ENCODE measurements at places on chromosomes 2 and 18.

DNA sequence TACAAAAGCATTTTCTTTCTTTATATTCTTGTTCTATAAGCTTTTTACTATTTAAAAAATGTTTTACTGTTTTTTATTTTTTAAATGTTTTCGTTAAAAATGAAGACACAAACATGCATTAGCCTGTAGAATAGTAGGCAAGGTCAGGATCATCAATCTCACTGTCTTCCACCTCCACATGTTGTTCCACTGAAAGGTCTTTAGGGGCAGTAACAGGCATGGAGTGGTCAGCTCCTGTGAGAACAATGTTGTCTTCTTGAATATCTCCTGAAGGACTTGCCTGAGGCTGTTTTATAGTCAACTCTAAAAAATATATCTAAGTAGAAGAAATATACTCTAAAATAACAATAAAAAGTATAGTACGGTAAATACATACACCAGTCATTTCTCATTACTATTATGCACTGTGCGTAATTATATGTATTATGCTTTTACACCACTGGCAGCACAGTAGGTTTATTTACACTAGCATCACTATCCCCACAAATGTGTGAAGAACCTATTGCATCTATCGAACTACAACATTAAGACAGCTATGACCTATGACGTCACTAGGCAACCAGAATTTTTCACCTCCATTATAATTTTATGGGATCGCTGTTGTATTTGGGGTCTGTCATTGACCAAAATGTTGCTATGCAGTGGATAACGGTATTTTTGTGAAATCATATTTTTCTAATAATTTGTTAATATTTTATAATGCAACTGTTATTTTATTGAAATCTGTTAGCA lies 764.3 kb downstream of the METTL4 start:
- no peak for DNase-seq

- DNase-seq, result peak; percentile 73
Observed at GRCh38 chr2:230225486-230225885, at the start of gene SP140. TSS of gene SP140 (plus strand) at chr2:230225736. CDS start at chr2:230225845, 109 bp downstream.

- no peak for DNase-seq
Observed at GRCh38 chr2:207130958-207131521, 34.7 kb downstream of the KLF7 start.

GRCh38 chr2:223000872-223001796 lies 50.9 kb upstream of the KCNE4 start:
- DNase-seq, result no peak

- no peak for DNase-seq
Observed at GRCh38 chr2:112483831-112484230, 1.9 kb downstream of the TTL start.

GRCh38 chr2:70304498-70304897 lies 2.6 kb upstream of the FAM136A start:
- DNase-seq, result no peak

GRCh38 chr2:64643838-64644457 lies 9.8 kb downstream of the SERTAD2 start:
- no peak for DNase-seq

GRCh38 chr18:52850031-52850560 lies 510.1 kb downstream of the DCC start:
- no peak for DNase-seq

GRCh38 chr2:1816414-1816911 lies 72.1 kb upstream of the PXDN start:
- no peak for DNase-seq

DNA sequence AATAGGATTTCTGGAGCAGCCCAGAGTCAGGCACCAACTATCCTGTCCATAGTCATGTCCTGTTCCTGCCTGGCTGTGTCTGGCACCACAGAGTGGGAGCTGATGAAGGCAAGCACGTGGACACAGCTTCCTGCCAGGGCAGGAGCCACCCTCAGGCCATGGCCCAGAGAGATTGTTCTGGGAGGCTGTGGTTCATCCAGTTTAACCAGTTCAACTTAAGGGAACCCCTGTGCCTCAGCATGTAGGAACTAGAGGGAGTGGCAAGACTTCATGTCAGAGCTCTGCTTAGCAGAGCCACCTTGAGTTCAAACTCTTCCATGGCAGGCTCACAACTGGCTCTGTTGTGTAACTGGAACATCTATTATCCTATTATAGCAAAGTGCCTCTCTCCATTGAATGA lies 73.2 kb upstream of the NCKAP5 start:
- DNase-seq, result no peak

- no peak for DNase-seq
Observed at GRCh38 chr2:196256585-196256984, 85.2 kb upstream of the STK17B start.

GRCh38 chr2:83994633-83995179 lies 464.4 kb downstream of the SUCLG1 start:
- DNase-seq, result no peak

GRCh38 chr2:197538412-197538811 lies 22.5 kb downstream of the MOB4 start:
- no peak for DNase-seq

- no peak for DNase-seq
Observed at GRCh38 chr2:28752631-28753376, 1.2 kb downstream of the PPP1CB start.

- no peak for DNase-seq
Observed at GRCh38 chr2:128984081-128984480, 665.4 kb upstream of the HS6ST1 start.

DNA sequence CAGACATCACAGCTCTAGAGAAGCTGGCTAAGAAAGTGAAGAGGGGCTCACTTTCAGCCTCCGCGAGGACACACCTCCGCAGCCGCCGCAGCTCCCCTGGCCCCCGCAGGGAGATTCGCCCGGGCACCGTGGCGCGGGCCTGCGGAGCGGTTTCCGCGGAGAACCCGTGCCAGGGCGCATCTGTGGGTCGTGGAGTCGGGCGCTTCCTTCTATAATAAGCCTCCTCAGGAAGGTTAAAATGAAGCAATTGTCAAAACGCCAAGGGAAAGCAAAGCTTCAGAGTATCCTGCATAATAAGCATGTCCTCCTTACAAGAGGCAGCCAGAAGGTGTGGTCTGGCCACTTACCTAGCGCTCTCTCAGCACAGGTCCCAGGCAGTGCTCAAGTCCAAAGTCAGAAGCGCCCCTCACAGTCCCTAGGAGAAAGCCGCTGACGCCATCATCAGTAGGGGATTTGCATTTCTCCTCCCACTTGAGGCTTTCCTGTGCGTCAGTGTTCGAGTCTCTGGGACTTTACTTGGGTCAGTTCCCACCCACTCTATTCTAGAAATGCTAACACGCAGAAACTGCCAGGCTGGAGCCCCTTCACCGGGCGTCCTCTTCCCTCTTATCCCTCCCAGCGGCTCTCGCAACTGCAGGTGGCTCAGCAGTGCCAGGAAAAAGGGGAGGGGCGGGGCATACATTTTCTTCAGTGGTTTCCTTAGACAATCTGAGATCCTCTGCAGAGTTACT lies at the start of gene STAT4:
STAT4 (minus strand) TSS at position 395 of the 731 bp plus-strand sequence. CDS start 2,791 bp downstream, outside the sequence.
- peak; percentile 81 for DNase-seq

DNA sequence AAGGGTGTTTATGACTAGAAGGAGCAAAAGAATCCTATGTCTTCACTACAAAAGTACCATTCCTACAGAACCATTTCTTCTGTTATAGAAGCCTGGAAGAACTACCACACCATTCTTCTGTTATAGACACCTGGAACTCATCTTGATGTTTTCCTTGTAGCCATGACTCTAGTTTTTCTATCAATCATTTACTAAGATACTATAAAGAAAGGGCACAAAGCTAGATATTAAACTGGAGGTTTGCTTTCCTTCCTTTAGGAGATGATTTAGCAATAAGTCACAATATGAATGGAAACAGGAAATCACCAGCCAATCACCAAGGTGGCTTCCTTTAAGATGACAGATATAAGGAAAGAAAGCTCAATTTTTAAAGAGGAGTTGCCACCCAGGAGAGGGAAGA lies 100.3 kb upstream of the NEUROD1 start:
- DNase-seq, result no peak

DNA sequence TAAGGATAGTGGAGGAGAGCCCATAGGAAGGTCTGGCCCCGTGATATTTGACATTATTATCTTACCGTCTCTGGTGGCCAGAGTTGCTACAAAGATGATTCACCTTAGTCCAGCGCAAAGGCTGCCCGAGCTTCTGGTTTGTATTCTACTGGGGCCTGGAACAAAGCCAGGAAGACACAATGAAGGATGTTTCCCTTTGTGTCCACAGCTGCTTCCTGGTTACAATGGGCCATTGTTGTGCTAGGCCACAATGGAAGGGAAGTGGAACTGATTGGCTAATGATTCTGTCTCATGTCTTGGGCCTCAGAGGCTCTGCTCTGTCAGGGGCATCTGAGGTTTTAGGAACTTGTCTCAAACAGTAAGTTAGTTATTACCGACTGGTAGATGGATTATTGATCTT lies 132.2 kb downstream of the TDRD15 start:
- DNase-seq, result no peak

Measured in effector memory CD4-positive, alpha-beta T cell (primary cell).